ENCODE measurements at places on chromosomes 7 and 10. TPM values are rescaled to one million over a fixed set of nuclear protein-coding genes. Genes with fewer than 3 reads are reported as not detected.

C7orf57 gene
- total RNA-seq = 0.34 TPM

CRTAC1 gene
- total RNA-seq = not detected

FKBP6 gene
- not detected for total RNA-seq

ZNF804B gene
- total RNA-seq = not detected

NEUROD6 gene
- total RNA-seq = not detected

PON1 gene
- not detected for total RNA-seq

OR2A1 gene
- not detected for total RNA-seq

ANKRD1 gene
- 29.8 TPM for total RNA-seq

GRID1 gene
- total RNA-seq = not detected

DNA sequence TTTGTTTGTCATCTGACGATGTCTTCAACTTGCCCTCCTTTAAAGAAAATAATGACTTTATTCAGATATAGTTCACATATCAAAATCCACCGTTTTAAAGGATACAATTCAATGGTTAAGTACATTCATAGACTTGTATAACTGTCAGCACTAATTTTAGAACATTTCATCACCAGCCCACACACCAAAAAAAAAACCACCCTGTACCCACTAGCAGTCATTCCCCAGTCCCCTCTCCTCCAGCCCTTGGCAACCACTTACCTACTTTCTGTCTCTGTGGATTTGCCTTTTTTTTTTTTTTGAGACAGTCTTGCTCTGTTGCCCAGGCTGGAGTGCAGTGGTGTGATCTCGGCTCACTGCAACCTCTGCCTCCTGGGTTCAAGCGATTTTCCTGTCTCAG, 5.3 kb upstream of the HILPDA start:
- DNase-seq = no peak

- DNase-seq = peak; percentile 38
Measured at GRCh38 chr7:128405471-128406313, 4.1 kb downstream of the IMPDH1 start.

GRCh38 chr7:73918926-73919693, 58.2 kb downstream of the TMEM270 start:
- DNase-seq = no peak

GRCh38 chr7:1770331-1770730, 100.3 kb downstream of the ELFN1 start:
- DNase-seq = no peak

- peak; percentile 96 for DNase-seq
Measured at GRCh38 chr7:40437498-40437897, 302.7 kb downstream of the SUGCT start.

- no peak for DNase-seq
Measured at GRCh38 chr10:72564596-72564995, 61.3 kb downstream of the MICU1 start.

GRCh38 chr7:2353936-2354185, 766 bp upstream of the EIF3B start:
- no peak for DNase-seq

- DNase-seq = no peak
Measured at GRCh38 chr7:100975371-100975821, 6.0 kb downstream of the MUC12 start.

- DNase-seq = no peak
Measured at GRCh38 chr10:17851611-17852010, 42.5 kb downstream of the MRC1 start.

- no peak for DNase-seq
Measured at GRCh38 chr10:29472301-29473086, 162.3 kb downstream of the SVIL start.

DNA sequence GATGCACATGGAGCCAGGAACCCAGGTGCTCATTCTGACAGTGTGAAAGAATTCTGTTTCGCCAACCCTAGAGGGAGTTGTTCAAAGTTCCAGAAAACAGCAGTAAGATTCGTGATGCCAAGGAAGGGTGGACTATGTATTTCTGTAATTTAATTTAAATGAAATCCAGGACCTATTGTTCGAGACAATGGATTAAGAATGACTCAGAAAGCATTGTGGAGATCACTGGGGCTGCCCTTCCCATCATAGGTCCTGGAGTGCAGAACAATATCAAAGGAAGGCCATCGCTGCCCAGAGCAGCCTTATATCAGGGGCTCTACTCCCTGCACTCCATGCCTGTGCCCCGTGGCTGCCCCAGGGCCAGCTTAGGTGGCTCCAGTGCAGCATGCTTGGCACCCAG, 32.1 kb upstream of the CALD1 start:
- DNase-seq = peak; percentile 49

DNA sequence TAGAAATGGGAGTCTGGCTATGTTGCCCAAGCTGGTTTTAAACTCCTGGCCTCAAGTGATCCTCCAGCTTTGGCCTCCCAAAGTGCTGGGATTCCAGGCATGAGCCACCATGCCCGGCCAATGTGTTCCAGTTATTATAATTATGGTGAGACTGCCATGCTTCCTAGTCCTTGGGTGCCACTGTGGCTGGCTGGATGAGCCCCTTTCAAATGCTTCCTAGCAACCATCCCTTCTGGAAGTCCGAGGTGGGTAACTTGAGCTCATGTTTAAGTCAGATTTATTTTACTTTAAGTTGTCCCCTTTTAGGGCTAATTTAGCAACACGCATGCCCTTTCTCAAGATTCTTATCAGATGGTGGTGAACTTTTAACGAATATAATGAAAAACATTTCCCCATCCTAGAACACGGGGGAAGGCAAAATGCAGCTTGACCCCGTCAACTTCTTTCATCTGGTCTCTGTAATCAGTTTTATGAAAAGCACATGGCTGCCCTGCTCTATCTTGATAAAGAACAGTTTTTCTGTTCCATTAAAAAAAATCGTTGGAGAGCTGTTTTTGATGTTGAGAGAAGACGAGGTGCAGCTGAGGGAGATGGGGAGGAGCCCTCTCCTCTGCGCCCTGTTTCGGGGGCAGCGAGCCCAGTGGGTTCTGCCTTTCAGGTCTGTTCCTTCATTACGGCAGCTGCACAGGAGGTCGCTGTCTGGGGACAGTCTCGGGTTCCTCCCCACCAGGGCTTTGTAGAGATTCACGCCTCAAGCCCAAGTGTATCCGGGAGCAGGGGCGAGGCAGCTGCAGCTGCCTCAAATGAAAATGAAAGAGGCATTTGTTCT, 61.0 kb upstream of the MKI67 start:
- DNase-seq = no peak

DNA sequence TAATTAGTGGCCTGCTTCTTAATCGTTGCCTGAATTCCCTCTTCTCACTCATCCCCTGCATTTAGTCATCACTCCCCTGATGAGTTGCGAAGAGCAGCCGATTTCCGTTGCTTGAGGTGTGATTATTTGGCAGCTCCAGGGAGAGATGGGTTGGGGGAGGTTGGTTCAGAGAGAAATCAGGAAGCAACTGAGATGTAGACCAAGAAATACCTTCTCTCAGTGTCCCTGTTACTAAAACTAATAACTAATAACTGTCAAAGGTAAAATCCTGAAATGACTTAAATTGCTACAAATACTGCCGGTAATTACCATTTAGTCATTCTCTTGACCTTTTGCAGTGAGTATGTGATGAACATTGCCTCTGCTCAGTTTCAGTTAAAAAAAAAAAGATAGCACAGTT, 76.9 kb downstream of the ELMO1 start:
- DNase-seq = no peak

- no peak for DNase-seq
Measured at GRCh38 chr7:135192914-135193536, 18.3 kb downstream of the WDR91 start.

DNA sequence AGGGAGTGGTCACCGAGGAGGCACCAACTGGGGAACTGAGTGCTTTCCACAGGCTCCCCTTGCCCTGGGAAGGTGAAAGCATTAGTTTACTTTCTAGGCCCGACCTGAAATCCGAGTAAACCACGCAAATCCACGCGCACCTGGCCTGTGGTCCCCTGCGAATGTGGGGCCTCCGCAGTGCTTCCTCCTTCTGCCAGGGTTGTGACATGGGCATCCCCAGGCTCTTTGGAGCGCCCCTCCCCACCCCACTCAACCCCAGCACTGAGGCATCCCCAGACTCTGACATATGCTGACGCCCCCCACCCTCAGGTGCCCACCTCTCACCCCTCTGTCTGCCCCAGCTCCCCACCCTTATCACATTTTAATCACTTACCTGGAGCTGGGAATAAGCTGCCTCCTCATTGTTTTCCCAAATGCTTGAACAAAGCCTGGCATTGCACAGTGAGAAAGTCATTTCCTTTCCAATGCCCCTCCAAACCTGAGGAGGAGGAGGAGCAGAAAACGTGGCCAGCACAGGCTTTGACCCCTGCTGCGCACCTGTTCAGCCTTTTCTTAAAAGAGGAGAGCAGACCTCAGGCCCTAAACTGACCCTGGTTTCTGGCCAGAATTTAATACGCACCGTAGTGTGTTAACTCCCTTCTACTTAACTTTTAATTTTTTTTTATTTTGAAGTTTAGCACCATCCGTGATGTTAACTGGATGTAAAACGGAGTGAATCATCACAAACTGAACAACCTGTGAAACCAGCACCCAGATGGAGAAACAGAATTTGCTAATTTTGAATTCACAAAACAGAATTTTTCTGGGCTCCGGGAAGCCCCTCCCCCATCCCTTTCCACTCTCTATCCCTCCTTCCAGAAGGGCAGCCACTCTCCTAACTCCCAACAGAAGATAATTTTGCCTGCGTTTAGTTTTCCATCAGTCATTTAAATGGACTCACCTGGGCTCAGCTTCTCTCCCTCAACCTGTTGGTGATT, 129.4 kb downstream of the WDR11 start:
- no peak for DNase-seq

- DNase-seq = peak; percentile 89
Measured at GRCh38 chr7:1883031-1883761, 213.1 kb downstream of the ELFN1 start.

- DNase-seq = no peak
Measured at GRCh38 chr10:76939933-76940468, 697.6 kb downstream of the KCNMA1 start.

- no peak for DNase-seq
Measured at GRCh38 chr7:127536741-127537140, 48.7 kb downstream of the GCC1 start.

GRCh38 chr10:112848868-112849430, 101.1 kb upstream of the TCF7L2 start:
- DNase-seq = no peak

- DNase-seq = no peak
Measured at GRCh38 chr7:43590862-43591557, 8.1 kb downstream of the STK17A start.

GRCh38 chr7:136033413-136034031, 56.4 kb upstream of the MTPN start:
- no peak for DNase-seq

DNA sequence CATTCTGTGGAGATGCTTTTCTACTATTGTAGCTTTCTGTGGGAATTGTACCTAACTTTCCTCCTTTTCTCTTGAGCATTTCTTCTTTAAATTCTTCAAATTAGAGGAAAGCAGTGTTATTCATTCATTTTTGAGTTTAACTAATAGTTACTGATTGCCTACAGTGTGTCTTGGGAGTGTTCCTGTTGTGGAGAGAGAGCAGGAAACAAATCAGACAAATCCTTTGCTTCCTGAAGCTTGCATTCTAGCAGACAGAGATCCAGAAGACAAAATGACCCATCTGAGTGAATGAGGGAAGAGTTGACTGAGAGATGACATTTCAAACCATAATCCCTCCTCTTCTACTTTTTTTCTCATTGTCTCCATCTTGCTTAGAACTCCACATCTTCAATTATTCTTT, 170.4 kb downstream of the SUGCT start:
- no peak for DNase-seq

DNA sequence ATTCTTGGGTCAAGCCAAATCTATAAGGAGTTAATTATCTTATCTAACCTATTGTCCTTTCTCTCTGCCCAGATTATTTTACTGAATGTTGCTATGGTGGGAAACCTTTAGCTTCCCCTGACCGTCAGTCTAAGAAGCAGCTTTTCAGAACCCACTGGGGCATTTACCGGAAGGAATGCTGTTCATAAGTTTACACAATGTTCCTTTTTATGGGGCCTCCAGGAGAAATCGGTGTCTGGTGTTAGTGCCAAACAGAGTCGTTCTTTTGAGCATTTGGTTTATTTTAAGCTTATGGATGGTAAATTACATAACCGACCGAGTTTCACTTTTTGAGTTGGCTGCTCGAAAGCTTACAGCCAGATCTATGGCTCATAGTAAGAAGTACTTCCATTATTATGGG, 111.9 kb downstream of the CACNB2 start:
- DNase-seq = no peak

- peak; percentile 37 for DNase-seq
Measured at GRCh38 chr10:1210667-1211066, 154.5 kb downstream of the WDR37 start.

- no peak for DNase-seq
Measured at GRCh38 chr10:127468632-127469031, 80.5 kb upstream of the NPS start.

GRCh38 chr7:72503644-72504043, 91.5 kb upstream of the CALN1 start:
- no peak for DNase-seq

GRCh38 chr10:84267503-84268126, 22.8 kb downstream of the RGR start:
- peak; percentile 58 for DNase-seq

GRCh38 chr7:79377097-79377496, 76.4 kb downstream of the MAGI2 start:
- no peak for DNase-seq

- no peak for DNase-seq
Measured at GRCh38 chr10:113961182-113962031, 82.3 kb upstream of the ADRB1 start.

GRCh38 chr10:110413903-110414547, 83.7 kb upstream of the DUSP5 start:
- no peak for DNase-seq

DNA sequence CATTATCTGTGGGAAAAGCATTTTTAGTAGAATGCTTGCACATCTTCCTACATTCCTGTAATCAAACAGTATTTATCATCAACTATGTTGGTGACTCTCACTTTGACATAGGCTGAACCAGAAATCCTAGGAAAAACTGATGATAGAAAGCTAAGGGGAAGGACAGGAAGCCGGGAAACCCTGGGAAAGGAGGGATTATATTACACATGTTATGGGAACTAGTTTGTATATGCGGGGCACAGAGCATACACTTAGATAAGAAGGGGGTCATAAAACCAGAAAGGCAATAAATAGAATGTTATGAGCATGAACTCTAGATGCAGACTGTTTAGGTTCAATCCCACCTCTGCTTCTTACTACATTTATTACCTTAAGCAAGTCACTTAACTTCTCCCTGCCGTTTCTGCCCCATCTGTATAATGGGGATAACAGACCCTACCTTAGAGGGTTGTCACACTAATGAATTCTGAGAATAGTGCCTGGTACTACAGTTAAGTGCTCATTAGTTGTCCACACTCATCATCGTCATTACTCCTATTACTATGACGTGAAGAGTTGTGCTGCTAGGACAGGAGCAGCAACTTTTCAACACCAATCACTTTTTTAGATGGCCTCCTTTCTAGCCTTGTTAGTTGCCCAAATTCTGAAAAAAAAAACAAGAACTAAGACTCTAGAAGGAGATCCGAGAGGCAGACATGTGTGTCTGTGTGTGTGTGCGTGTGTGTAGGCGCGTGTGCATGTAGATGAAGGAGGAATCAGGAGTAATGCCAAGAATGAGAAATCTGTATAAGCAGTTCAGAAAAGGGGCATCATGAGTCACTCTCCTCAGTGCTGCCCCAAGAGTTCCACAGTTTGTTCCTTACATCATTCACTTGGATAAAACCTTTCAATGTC, 52.2 kb downstream of the KMT2C start:
- DNase-seq = peak; percentile 53
